Left renal pelvis (tissue), 4 donors: ENCODE measurements at places on chromosomes 5 and 9.

GRCh38 chr5:96329886-96330529 lies 103.0 kb downstream of the PCSK1 start:
- DNase-seq = no peak

GRCh38 chr9:101738566-101739183 lies at the start of gene GRIN3A:
TSS of gene GRIN3A (minus strand) at chr9:101738647. CDS start at chr9:101737979, 668 bp downstream.
- no peak for DNase-seq

DNA sequence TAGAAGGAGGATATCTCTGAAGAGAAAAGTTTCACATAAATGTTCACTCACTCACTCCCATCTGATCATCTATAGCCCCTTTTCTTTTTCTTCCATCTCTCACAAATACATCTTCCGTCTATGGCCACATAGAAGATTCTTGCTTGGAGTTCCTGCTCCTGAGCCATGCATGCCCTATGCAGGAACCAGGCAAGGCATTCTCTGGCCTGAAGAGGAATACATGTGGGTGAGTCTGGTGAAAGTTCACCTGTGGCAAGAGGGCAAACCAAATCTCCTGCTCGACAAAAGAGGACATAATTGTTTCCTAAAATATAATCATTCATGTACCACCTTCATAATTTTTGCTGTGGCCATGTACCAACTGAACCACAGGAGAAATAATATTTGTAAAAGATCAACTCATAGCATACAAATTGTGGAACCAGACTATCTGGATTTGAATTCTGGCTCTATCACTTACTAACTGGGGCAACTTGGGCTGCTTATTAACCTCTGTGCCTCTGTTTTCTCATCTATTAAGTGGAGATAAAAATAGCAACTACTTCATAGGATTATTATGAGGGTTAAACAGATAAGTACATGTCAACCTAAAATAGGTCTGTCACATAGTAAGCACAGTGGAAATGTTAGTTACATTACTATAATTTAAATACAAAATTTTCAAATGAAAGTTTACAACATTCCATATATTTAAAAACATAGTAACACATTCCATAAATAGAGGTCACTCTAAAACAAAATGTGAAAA lies 121.2 kb upstream of the NFIB start:
- DNase-seq = no peak

DNA sequence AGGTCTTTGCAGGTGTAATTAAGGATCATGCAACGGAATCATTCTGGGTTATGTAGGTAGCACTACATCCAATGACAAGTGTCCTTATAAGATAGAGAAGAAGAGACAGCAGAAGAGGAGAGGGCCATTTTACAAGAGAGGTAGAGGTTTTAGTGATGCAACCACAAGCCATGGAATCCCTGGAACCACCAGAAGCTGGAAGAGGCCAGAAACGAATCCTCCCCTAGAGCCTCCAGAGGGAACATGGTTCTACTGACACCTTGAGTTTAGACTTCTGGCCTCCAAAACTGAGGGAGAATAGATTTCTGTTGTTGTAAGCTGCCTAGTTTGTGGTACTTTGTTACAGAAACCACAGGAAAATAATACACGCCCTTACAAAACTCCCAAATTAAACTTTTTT lies 3.5 kb downstream of the FYB1 start:
- no peak for DNase-seq

DNA sequence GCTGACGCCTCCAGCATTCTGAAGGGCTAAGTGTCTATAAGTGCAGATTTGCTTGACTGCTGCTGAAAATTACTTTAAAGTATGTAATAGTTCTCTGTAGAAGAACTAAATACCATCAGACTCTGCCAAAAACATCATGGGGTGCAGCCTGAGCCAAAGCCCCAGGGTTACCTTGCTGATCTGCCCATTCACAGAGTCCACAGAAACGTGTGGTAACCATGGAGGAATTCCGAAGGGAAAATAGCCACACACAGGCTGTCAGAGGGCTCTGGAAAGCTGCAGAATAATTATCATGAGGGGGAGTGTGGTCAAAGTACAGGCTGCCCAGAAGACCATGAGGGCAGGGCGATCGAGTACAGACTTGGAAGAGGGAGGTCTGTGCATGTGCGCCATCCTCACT lies 36.4 kb downstream of the RETREG1 start:
- DNase-seq = no peak

GRCh38 chr5:56259002-56259511 lies 25.9 kb upstream of the ANKRD55 start:
- no peak for DNase-seq
